ENCODE measurements at places on chromosomes 5 and 9.

DNA sequence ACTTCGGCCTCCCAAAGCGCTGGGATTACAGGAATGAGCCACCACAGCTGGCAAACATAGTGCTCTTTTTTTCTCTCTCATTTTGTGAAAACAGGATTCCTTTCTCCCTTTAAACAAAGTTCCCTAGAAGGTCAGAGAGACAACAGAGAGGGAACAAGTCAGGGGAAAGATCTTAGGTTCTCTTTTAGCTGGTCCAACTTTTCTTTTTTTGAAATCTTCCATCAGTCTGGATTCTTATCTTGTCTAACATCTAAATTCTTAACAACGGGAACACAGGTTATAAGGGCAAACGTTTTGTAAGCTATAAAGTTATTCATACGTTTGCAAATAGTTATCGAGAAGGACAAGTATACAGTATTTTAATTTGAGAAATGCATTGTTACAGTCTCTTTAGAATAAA lies 224.1 kb upstream of the TBCA start:
- DNase-seq: no peak

DNA sequence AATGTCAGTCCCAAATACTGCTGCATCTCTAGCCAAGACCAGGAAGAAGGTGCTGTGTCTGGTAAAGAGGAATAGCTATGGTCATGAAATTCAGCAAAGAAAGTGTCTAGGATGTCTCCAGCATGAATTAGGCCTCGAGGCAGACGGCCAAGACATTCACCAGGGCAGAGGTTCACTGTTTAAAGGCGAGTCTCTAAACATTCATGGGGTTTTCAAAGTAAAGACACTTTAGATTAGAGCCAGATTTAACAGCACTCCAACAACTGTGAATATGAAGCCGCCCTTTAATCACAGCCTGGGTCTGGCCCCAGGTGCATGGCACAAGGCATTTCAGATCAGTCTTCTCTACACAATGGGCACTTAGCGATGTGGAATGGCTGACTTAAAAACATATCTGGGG lies 95.0 kb downstream of the ANKH start:
- DNase-seq: no peak

DNA sequence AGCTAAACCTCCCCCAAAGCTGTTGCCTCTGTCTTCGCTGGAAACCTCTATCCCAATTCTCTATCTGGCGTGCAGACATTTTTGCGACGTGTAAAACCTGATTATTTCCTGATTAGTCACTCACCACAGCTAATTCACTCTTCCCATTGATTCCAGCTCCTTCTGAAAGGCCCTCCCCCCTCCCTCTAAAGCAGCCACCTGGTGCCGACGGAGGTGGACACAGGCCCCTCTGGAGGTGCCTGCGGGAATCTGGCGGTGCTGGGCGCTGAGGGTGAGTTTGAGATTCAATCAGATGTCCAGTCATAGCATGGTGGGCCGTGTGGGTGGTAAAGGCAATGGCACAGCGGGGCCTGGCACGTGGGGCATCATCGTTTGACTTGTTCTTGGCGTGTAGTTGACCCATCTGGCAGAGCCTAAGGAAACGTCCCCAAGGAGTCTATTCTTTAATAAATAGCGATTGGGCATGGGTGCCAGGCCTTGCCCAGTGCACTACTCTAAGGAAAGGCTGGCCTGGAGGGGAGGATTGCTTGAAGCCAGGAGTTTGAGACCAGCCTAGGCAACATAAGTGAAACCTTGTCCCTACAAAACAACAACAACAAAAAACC lies 271.1 kb upstream of the MVB12B start:
- DNase-seq: no peak

DNA sequence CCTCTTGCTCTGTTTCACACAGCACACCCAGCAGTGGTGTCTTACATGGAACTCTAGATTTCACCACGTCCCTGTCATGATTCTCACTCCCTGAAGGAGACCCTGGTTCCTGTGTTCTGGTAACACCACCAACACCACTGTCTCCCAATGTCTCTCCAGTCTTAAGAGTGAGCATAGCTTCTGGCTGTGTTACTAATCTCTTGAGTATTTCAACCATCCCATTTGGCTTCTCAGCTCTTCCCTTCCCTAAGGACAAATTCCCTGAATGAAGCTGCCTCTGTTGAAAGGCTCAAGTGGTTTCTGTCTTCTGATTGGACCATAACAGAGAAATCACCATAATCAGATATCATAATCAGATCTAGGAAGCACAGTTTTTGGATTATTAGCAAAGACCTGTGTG lies 311.8 kb downstream of the DNAH5 start:
- DNase-seq: no peak

DNA sequence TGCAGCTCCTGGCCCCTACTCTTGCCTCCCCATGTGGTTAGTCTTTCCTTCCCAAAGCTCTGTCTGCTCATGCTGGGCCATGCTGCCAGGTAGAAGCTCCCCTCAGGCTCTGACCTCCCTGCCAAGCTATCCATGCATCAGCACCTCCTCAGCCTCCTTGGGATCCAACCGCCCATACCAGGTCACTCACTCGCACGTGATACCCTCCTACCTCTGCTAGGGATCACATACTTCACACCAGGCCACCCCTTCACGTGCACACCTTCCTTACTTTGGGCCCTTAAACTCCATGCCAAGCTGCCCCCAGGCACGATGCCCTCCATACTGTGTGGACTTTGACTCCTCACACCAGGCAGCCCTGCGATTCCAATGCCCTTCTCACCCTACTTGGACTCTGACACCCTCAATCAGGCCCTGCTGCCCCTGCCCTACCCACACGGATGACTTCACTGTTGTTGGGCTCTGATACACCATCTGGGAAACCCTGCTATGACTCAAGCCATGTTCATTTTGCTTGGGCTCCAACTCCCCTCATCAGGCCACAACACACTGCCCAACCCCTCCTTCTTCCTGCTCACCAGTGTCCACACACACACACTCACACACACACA lies 34.1 kb downstream of the ZNF483 start:
- DNase-seq: no peak

Data from stimulated activated CD4-positive, alpha-beta T cell treated with anti-CD3 and anti-CD28 coated beads, Interleukin-1b, Interleukin-23, amount 100 ng/mL, for 1 hour (primary cell).